ENCODE measurements at places on chromosomes 6 and 20.

- DNase-seq = peak; percentile 56
Observed at GRCh38 chr6:43733471-43734293, 36.3 kb upstream of the VEGFA start.

GRCh38 chr6:106448000-106448426 lies 87.5 kb downstream of the CRYBG1 start:
- peak; percentile 18 for DNase-seq

- DNase-seq = no peak
Observed at GRCh38 chr6:141988327-141988726, 144.4 kb upstream of the GJE1 start.

DNA sequence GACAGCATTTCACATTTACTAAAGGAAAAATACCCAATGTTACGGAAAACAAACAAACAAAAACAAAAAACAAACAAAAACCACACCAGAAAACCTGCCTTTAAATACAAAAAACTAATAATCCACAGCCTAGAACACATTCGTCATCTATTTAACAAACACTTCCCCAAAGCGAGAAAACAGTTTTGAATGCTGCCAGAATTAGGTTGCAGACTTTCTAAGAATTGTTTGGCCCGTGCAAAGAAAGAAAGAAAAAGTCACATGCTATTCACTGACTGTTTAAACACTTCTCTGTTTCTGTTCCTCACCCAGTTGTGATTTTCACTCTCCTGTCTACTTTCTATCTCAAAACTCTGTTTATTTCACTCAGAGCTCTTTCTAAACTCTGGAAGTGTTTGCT lies 52.5 kb downstream of the BCAS1 start:
- DNase-seq = no peak

DNA sequence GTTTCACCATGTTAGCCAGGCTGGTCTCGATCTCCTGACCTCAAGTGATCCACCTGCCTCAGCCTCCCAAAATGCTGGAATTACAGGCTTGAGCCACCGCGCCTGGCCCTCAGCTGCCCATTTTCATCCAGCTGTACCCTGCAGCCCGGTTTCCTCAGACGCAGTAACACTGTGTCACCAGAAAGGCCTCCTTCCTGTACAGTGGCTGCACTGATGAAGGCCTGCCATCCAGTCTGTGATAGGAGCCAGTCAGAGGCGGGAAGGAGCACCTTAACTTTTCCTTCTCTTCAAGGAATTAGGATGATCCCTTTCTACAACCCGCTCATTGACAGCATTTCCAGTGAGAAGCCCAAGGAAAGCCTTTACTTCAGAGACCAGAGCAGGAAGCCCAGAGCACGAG lies 75.9 kb downstream of the GFOD1 start:
- DNase-seq = no peak

- DNase-seq = no peak
Observed at GRCh38 chr20:12203981-12204380, 286.3 kb downstream of the BTBD3 start.

DNA sequence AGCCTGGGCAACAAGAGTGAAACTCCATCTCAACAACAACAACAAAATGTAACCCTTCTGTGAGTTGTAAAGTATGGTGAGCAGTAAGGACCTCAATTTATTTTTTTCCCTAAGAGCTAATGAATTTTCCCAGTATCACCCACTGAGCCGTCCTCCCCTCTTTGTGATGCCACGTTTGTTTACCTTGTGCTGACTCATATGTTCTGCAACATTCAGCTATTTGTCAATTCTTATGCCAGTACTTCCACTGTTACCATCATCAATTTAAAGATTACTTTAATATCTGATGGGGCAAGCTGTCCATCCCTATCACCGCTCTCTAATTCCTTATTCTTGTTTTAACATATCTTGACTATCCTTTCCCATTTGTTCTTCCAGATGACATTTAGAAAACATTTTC lies 37.5 kb downstream of the MAK start:
- DNase-seq = no peak

DNA sequence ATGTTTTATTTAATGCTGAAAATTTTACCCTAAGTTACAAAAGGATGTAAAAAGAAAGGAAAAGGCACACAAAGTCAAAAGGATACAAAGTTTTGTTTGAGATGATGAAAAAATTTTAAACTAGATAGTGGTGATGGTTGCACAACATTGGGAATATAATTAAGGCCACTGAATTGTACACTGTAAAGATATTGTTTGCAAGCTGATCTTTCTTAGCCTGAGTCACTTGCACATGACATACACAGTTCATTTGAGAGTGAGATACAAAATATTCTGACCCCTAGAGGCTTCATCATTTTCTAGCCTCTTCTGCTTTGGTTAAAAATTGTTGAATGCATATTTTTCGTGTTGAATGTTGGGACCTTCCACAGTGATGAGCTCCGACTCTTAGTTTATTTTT lies 462.6 kb downstream of the HDGFL1 start:
- DNase-seq = no peak
